Sciatic nerve (tissue), 2 donors: ENCODE measurements at places on chromosomes 3 and 15. TPM values are rescaled to one million over a fixed set of nuclear protein-coding genes. Genes with fewer than 3 reads are reported as not detected.

- no peak for DNase-seq
Measured at GRCh38 chr3:141392897-141393734, 24.8 kb downstream of the ZBTB38 start.

DNA sequence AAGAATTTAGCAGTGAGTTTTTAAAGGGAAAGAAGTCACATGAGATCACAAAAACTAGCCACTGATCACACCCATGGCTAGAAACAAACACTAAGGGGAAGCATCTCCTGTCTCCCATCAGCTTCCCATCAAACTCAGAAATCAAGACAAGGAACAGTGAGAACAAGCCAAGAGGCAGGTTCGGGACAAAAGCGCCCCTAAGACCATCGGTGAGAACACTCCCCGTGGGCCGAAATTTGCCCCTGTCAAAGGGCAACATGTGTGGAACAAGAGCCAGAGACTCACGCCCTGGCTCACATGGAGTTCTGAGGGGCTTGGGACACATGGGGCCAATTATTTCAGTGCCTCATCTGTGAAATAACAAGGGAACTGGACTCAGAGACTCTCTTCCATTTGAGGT is 49.1 kb downstream of the LRIG1 start:
- DNase-seq, result no peak

DNA sequence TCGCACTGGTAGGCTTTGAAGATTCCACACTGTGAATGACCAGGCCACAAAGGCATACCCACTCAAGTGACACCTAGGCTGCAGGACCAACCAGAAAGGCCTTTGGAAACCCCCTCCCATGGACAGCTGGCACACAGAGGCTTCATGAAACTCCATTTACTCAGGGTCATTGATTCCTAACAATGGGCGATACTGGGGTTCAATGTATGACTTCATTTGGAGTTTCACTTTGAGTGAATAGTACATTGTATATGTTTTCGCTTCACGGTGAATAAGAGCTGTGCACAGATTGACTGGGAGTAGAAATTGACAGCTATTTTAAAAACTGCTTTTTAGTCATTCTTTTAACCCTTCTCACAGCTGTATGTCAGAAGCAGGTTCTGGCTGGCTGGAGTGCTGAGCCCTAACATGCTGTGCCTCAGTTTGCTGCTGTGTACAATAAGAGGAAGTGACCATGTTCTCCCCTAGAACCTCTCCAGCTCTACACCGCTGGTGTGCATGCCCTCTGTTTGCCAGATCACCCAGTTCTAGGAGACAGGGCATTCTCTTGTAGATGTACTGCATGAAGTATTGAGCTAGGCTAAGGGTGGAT is 15.4 kb upstream of the CX3CR1 start:
- no peak for DNase-seq

Gene MAN2C1
- 231 TPM for total RNA-seq

Gene UACA
- total RNA-seq, result 251 TPM

Gene RNU5B-1
- total RNA-seq, result 44.7 TPM

Gene POLQ
- 0.09 TPM for total RNA-seq
